ENCODE measurements at places on chromosomes 4 and X. TPM values are rescaled to one million over a fixed set of nuclear protein-coding genes. Genes with fewer than 3 reads are reported as not detected.

DNA sequence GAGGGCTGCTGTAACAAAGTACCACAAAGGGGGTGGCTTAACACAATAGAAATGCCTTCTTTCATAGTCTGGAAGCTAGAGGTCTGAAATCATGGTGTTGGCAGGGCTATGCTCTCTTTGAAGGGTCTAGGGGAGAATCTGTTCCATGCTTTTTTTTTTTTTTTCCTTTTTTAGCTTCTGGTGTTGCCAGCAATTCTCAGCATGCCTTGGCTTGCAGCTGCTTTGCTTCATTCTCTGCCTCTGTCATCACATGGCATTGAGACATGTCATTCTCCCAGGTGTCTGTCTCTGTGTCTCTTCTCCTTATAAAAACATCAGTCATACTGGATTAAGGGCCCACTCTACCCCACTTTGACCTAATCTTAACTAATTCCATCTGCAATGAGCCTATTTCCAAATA is 78.6 kb upstream of the BOD1L1 start:
- DNase-seq = no peak

SOD3 gene
- not detected for total RNA-seq

GNRHR gene
- total RNA-seq = not detected

NUP62CL gene
- total RNA-seq = 0.82 TPM

DNA sequence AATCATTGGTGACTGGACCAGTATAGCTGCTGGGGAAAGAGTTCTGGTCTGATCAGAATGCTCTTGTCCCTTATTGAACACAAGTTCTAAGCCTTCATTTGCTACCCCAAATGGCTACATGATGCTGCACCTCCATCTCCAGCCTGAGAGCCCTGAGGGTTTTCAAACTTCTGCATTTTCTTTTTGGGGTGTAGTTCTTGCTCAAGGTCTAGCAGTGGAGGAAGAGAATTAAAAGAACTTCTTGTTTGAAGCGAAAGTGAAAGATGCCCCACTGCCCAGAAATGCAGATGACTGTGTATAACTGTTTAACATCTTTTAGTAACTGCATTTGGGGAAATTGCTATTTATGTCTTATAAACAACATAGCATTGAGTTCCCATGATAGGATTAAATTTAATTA is 38.5 kb downstream of the LAMTOR3 start:
- no peak for DNase-seq

DNA sequence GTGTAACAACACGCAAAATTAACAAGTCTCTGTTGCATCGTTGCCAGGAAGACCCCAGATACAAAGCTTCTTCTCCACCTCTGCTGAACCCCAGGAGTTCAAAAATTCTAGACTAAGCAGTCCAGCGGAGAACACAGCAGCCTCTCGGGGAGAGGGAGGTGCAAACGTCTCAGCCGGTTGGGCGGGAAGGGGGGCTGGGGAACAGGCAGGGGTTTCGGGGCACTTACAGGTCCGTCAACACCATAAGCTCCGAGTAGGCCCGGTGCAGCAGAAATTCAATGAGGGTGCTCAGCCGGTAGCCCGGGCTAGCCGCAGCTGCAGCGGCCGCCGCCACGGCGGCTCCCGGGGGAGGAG is 394 bp downstream of the MED14 start:
- no peak for DNase-seq

DNA sequence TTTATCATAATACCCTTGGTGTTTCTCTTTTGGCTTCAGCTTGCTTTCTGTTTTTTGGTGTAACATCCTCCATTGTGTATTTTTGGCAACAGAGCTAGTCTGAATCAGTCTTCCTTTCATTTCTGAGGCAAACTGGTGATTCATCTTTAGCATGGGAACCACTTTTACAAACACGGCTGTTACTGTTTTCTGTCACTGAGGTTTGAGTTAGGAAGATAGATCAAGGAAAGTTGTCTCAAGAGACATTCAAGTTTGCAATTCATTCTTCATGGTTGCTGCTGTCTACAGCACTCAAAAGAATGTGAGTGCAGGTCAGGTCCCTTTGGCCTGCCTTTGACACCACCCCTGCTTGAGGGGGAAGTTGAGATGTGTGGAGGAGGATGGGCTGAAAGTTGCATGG is 36.3 kb downstream of the IL21 start:
- DNase-seq = no peak

DNA sequence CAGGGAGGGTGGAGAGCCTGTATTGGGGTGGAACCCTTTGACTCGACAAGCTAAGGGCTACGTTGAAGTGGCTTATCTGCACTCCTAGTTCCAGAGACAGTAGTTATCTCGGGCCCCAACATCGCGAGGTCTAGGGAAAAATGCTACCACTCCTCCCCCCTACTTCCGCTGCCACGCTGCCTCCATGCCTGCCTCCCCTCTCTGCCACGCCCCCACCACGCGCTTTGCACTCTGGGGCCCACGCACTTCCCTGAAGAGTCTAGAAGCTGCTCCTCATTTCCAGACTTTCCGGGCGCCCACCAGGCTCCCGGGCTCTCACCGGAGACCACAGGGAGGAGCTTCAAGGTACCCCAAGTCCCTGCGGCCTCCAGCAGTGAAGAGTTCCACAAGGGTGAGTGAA is at the start of gene PASD1:
TSS of gene PASD1 (plus strand) at position 227 of the 400 bp plus-strand sequence. CDS start 37,879 bp downstream, outside the sequence.
- DNase-seq = no peak

IQCM gene
- not detected for total RNA-seq

DCLK2 gene
- not detected for total RNA-seq

DNA sequence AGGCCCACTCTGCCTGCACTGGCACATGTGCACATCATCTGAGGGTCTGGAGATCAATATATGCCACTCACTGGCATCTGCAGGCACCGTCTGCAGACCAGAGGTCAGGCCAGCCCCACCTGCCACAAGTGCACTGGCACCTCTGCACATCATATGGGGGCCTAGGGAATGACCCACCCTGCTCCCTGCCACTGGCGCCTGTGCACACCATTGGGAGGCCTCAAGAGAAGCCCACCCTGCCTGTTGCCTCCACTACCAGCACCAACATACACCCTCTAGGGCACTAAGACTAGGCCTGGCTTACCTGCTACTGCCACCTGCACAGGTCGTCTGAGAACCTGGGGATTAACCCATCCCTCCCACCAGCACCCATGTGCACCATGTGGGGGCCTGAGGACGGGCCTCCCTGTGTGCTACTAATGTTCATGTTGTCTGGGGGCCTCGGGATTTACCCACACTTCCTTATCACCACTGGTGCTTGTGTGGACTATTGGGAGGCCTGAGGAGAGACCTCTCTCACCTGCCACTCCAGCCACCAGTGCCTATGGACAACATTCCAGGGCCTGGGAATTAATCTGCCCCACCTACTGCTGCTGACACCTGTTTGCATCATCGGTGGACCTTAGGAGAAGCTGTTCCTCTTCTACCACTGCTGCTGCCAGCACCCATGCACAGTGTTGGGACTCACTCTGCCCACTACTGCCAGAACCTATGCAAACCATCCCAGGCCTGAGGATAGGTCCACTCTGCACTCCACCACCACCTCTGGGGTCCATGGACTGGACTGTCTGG is 113.7 kb downstream of the REELD1 start:
- DNase-seq = no peak

DNA sequence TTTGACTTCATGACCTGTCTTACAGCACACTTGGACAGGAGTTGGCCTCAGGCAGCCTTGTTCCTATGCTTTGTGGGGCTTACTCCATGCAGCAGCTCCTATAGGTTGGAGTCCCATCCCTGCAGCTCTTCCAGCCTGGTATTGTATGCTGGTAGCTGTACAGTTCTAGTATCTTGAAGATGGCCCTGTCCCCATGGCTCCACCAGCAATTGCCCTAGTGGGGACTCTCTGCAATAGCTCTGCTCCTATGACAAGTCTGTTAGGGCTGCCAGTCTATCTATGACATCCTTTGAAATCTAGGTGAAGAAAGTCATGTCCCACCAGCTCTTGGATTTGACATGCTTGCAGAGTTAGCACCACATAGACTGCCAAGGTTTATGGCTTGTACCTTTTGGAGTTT is 252.6 kb downstream of the ANTXR2 start:
- no peak for DNase-seq

PSAPL1 gene
- total RNA-seq = not detected

FATE1 gene
- total RNA-seq = not detected

- DNase-seq = no peak
These were observed 762.0 kb upstream of the MAGEB2 start for GRCh38 chrX:29453333-29453732.

GRCh38 chr4:169689681-169690080 is 68.1 kb downstream of the HPF1 start:
- DNase-seq = no peak

GRCh38 chrX:123648028-123648810 is 84.6 kb downstream of the THOC2 start:
- no peak for DNase-seq

RGN gene
- not detected for total RNA-seq

PNMA5 gene
- not detected for total RNA-seq

TMSB15A gene
- not detected for total RNA-seq

SSX2 gene
- total RNA-seq = not detected

DNA sequence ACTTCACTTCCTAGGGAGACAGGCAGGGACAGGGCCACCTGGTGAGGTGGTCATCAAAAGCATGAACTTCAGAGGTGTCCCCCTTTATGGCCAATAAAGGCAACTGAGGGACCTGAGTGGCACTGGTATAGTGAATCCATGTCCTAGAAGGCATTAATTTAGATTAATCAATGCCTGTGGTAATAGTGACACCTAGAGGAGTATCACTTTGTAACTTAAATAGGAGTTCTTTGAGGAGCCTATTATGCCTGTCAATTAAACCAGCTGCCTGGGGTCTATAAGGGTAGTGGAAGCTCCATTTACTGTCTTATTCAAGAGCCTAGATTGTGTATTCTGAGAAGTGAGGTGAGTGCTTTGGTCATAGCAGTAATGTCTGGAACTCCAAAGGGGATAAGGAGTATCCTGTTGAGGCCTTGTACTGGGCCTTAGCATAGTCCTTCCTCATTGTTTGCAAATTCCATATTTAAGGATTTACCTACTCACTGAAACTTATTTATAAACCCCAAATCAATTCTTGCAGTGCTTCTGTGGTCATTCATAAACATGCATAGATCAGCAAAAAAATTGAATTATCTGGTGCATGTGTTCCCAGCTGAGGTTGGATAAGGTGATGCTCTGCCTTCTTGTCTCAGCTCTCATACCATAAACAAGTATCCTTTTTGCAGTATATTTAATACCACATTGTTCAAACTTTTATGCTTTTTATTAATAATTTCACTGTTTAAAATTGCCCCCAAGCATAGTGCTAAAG is 213.8 kb upstream of the RADX start:
- peak; percentile 1 for DNase-seq

DNA sequence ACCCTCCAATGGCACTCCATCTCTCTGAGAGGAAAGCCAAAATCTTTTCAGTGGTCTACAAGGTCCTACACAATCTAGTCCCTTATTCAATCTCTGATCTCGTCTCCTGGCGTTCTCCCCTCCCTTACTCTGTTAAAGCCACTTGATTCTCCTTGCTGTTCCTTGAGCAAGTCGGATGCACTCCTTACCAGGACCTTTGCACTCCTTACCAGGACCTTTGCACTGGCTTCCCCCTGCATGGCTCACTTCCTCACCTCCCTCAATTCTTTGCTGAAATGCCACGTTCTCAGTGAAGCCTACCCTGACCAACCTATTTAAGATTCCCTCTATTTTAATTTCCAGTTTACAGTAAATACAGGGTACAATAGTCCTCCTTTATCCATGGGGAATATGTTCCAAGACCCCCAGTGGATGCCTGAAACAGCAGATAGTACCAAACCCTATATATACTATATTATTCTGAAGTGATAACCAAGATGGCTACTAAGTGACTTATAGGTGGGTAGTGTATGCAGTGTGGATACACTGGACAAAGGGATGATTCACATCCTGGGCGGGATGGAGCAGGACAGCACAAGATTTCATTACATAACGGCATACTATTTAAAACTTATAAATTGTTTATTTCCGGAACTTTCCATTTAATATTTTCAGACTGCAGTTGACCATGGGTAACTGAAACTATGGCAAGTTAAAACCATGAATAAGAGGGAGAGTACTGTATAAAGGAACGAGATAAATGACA is 6.5 kb upstream of the DLG3 start:
- DNase-seq = no peak

All from natural killer cell (primary cell).